ENCODE measurements at places on chromosomes 3 and 15.

- no peak for DNase-seq
Measured at GRCh38 chr15:24150542-24150941, 463.4 kb upstream of the NDN start.

DNA sequence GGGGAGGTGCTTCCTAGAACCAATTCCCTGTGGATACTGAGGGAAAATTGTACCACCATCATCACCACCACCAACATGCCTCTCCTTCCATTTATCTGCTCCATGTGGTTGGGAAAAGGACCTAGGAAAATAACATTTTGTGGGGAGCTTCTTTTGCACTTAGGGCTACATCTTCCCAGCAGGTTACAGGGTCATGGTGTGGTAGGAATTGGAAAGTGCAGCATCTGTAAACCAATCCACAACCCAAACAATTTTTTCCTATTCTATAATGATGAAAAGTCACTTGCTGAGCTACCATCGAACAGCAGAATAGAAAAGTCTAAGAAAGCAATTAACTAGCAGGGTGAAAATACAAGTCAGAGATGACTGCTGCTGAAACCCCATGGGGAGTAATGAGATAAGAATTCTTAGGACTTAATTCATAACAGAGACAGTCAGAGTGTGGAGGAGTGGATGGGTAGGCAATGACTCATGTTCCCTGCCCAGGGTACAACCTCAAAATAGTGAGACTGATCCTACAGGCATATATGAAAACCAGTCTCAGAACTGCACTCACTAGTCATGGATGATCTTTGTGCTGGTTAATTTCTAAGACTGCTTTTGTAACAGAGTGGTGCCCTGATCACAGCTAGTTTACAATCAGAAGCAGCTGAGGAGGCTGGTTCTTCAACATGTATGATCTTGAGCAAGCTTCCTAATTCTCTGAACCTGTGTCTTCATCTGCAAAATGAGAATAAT lies 38.1 kb upstream of the LEKR1 start:
- DNase-seq: peak; percentile 90

GRCh38 chr15:60387321-60387720 lies 10.5 kb downstream of the ANXA2 start:
- DNase-seq: no peak

DNA sequence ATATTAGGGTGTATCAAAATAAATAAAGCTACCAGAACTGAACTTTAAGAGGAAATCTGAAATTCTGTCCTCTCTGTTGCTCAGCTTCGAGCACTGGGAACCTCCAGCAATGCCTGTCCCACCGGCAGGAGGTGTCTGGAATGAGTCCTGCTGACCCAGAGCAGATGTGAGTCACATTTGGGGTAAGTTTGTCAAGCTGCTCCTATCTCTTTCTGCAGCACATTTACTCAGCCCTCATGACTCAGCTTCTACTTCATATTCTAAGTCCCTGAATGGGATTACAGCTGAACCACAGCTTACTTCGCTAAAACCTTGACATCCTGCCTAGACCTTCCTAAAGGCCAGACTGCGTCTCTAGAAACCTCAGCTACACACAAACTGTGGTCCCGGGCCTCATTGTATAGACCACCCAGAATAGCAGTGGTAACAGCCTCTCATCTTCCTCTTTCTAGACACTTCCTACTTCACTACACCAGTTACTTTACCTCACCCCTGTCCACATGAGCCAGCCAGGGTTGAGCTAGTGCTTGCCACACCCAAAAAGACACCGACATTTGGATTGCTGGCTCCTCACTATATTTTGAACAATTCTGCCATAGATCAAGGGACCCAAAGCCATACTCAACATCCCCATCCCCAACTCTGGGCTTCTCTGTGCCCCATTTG lies 109.6 kb upstream of the TMCO5A start:
- peak; percentile 81 for DNase-seq

DNA sequence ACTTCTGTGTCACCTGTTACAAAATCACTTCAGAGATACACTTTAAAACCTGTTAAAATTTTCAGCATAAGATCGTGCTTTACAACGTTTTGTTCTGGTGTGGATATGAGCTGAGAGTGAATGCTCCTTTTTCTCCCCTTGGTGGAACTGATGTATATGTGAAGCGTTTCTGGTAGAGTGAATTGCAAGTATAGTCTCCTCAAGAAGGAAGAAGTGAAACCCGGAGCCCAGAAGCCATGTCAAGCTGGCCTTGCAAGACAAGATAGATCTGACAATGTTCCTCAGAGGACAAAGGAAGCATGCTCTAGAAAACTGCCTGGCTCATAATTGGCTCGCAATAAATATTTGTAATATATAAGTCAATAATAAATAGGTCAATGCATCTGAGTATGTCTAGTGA lies 23.6 kb downstream of the SERPINI2 start:
- DNase-seq: no peak

- peak; percentile 94 for DNase-seq
Measured at GRCh38 chr15:71278989-71279756, 163.9 kb downstream of the THSD4 start.

DNA sequence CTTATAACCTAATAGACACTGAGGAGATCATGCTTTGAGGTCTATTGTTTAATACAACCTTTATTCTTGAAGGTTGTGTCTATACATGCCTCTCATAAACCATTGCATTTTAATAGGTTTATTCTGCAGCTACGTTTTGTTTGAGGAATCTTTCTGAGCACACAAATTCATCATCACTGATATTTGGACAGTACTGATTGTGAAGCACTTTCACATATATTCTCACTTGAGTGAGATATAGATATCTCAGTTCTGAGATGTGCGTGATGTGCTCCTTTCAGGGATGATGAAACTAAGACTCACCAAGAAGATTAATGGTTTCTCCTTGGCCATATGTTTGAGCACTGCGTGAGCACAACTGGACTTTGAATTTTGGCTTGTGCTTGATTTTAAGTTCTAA lies 374.4 kb downstream of the LPP start:
- DNase-seq: no peak

DNA sequence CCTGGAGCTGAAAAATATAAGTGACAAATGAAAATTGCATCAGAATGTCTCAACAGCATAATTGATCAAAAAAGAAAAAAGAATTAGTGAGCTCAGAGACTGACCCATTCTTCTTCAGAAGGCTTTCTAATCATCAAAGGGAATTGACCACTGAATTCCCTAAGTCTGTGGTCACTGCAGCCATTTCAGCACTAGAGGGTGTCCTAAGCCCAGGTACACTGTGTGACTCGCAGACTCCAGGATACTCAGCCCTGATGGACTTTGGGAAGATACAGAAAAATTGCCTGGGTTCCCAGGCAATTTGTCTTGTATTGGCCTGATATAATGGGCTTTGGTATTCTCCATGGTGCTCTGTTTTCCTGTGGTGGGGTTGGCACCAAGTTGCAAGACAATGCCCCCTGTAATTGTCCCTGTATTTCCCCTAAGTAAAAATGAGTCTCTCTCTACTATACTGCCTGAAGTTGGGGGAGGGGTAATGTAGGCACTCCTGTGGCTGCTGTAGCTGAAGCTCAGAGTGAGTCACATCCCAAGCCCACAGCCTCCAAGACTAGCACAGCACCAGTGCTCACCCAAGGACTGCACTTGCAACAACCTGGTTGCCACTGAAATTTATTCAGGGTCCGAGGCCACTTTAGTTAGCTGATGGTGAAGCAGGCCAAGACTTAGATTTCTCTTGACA lies 256.0 kb upstream of the STAC start:
- DNase-seq: peak; percentile 36
